Kidney (tissue), 22 donors: ENCODE measurements at places on chromosomes 6 and 20. TPM values are rescaled to one million over a fixed set of nuclear protein-coding genes. Genes with fewer than 3 reads are reported as not detected.

CLDN20 gene
- not detected for total RNA-seq

PLG gene
- 2.4 TPM for total RNA-seq

POM121L2 gene
- not detected for total RNA-seq

DEF6 gene
- total RNA-seq = 16.3 TPM

DOK5 gene
- total RNA-seq = 5.4 TPM

CALHM4 gene
- not detected for total RNA-seq

SLC22A23 gene
- total RNA-seq = 5.3 TPM

HLA-DQA2 gene
- total RNA-seq = 6.4 TPM

RAET1E gene
- total RNA-seq = 1.0 TPM

KCNQ5 gene
- 0.50 TPM for total RNA-seq

PCIF1 gene
- total RNA-seq = 43.1 TPM

ZNF334 gene
- total RNA-seq = 8.2 TPM

ENPP4 gene
- 28.8 TPM for total RNA-seq

FAM209B gene
- not detected for total RNA-seq

MAK gene
- 0.66 TPM for total RNA-seq

CRYBG1 gene
- total RNA-seq = 32.6 TPM

BMP5 gene
- total RNA-seq = 0.76 TPM

CNKSR3 gene
- total RNA-seq = 63.1 TPM

TMEM63B gene
- total RNA-seq = 27.3 TPM

CDH4 gene
- 1.1 TPM for total RNA-seq

EYA2 gene
- total RNA-seq = 2.6 TPM

LHFPL5 gene
- total RNA-seq = 0.47 TPM

TRIM10 gene
- total RNA-seq = 0.79 TPM

C6orf52 gene
- total RNA-seq = 1.5 TPM

ARMH2 gene
- total RNA-seq = not detected

TOX2 gene
- total RNA-seq = 5.9 TPM

CST5 gene
- not detected for total RNA-seq

KIF25 gene
- not detected for total RNA-seq
